Endothelial cell (in vitro differentiated cells): ENCODE measurements at places on chromosomes 7 and 10. TPM values are rescaled to one million over a fixed set of nuclear protein-coding genes. Genes with fewer than 3 reads are reported as not detected.

DNA sequence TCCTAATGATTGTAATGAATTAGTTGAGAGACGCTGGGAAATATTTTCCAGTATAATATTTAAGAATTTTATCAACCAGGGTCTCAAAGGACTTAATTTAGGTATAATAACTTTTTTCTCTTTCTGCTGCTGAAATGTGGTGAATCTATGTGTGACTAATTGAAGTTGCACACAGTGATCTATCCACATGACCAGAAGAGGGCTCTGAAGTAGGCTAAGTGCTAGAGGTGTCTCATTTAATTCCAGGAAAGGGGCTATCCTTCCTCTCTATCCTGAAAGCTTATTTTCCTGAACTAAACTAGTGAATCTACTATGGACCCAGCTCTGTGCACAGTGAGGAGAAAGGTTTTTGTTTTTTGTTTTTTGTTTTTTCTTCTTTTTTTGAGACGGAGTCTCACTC is 294.4 kb upstream of the MYO3A start:
- no peaks in the 10 kb centered on the region for H3K27me3 ChIP-seq
- no peak overlapping the region for H3K27ac ChIP-seq
- DNase-seq = no peak

Gene PRRT4
- total RNA-seq = 10.8 TPM

Gene PDZD7
- 0.54 TPM for total RNA-seq

DNA sequence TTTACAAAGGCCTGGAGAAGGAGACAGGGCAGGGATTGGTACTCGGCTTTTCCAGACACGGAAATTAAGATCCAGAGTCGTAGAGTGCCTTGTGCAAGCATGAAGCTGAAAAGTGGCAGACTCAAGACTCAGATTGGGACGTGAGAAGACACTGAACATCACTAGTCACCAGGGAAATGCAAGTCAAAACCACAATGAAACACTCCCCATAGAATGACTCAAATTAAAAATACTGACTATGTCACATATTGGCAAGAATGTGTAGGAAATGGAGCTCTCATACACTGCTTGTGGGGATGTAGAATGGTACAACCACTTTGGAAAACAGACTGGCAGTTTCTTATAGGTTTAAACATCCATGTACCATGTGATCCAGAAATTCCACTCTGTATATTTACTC is 472.0 kb downstream of the RPS24 start:
- H3K4me1 ChIP-seq = peaks cover 9% of the 10 kb centered on the region
- H3K27me3 ChIP-seq = peaks cover 8% of the 10 kb centered on the region
- no peak for DNase-seq
- no peak overlapping the region for H3K4me3 ChIP-seq
- H3K36me3 ChIP-seq = peaks cover 4% of the 10 kb centered on the region
- no peak overlapping the region for H3K27ac ChIP-seq

DNA sequence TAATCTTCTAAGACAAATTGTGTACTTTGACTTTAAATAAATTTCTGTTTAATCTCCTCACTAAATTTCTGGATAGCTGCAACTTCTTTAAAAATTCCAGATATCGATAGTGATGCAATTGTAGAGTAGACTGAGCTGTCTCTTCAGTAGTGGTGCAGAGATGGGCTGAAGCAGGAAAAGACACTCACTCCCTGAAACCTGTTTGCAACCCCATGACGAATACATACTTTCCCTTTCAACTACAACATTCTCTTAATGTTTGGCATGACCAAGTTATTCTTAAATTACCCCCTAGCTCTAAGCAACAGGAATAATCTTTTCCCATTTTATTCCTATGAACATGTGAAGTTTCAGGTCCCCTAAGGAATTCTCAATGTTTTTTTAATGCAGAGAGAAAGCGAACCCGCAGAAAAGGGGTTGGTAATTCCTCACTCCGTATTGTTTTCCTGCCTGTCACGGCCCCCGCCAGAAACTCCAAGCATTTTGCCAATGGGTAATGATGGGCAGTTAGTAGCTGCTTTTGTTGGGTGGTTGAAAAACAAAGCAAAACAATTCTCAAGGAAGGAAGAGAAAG is 1.3 kb downstream of the THSD7A start:
- no peaks in the 10 kb centered on the region for H3K27me3 ChIP-seq
- peak overlapping the region; percentile 97 for H3K4me3 ChIP-seq
- no peak for DNase-seq
- no peaks in the 10 kb centered on the region for H3K36me3 ChIP-seq
- H3K27ac ChIP-seq = peak overlapping the region; percentile 37

GRCh38 chr7:74026903-74027682 is 880 bp upstream of the ELN start:
- H3K27ac ChIP-seq = no peak overlapping the region
- peaks cover 5% of the 10 kb centered on the region for H3K36me3 ChIP-seq
- DNase-seq = peak; percentile 86
- H3K4me3 ChIP-seq = no peak overlapping the region

- H3K27me3 ChIP-seq = peaks cover 3% of the 10 kb centered on the region
- peak within 1 kb of the TSS; percentile 76 for H3K27ac ChIP-seq
- DNase-seq = peak; percentile 91
- H3K4me3 ChIP-seq = peak within 1 kb of the TSS; percentile 96
- no peaks in the 10 kb centered on the region for H3K36me3 ChIP-seq
- H3K4me1 ChIP-seq = peaks cover 6% of the 10 kb centered on the region
Measured at GRCh38 chr7:90211391-90212148, at the start of gene STEAP2. TSS of gene STEAP2 (plus strand) at chr7:90211740. CDS start at chr7:90225083, 13,343 bp downstream.

DNA sequence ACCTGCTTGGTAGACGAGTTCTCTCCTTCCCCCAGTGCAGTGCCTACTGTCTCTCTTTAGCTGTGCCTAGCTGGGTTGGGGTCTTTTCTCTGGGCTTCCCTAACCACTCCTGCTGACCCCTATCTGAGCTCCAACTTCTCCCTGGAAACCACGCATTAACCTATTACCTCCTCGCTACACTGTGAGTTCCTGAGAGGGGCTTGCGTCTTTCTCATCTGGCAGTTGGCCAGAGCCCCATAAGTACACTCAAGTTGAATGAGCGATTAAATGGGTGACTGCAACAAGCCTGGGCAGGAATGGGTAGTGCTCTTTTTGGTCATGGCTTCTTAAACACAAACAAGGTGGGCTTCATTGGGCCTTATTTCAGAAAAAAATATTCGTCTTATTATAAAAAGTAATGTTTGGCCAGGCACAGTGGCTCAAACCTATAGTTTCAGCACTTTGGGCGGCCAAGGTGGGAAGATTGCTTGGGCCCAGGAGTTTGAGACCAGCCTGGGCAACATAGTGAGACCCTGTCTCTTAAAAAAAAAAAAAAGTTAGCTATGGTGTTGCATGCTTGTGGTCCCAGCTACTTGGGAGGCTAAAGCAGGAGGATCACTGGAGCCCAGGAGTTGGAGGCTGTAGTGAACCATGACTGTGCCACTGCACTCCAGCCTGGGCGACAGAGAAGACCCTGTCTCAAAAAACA is 41.4 kb downstream of the SYPL1 start:
- H3K36me3 ChIP-seq = no peaks in the 10 kb centered on the region
- peaks cover 54% of the 10 kb centered on the region for H3K4me1 ChIP-seq
- peaks cover 5% of the 10 kb centered on the region for H3K27me3 ChIP-seq
- no peak for DNase-seq
- H3K4me3 ChIP-seq = no peak overlapping the region
- H3K27ac ChIP-seq = peak overlapping the region; percentile 95

DNA sequence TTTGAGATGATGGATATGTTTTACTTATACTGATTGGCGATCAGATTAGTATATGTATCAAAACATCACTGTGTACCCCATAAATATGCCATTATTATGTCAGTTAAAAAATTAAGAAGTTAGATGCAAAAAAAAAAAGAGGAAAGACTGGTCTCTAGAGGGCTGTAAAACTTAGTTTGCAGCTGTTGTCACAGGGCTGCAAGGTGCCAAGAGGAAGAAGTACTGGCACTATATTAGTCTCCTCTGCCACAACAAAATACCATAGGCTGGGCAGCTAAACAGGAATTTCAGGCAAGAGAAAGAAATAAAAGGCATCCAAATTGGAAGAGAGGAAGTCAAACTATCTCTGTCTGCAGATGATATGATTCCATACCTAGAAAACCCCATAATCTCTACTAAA is 177.8 kb upstream of the PLPP4 start:
- no peaks in the 10 kb centered on the region for H3K36me3 ChIP-seq
- H3K27ac ChIP-seq = no peak overlapping the region
- H3K4me1 ChIP-seq = no peaks in the 10 kb centered on the region
- H3K4me3 ChIP-seq = no peak overlapping the region
- H3K27me3 ChIP-seq = peaks cover 9% of the 10 kb centered on the region
- no peak for DNase-seq

DNA sequence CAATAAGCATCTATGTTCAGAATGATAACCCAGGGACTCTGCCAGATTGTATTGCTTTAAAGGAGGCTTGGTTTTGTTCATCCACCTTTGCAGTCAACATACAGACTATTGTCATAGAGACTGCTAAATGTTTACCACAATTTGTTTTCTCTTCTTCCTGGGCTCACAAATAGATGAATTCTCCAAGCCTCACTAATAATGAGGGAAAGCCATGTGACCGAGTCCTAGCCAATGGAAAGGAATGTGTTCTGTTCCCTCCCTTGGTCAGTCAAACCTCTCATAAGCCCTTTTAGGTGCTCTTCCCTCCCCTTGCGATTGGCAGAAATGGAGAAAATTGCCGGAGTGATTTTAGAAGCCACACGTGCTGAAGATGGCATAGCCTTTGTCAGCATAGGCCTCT is 136.9 kb downstream of the RTKN2 start:
- no peaks in the 10 kb centered on the region for H3K4me1 ChIP-seq
- H3K4me3 ChIP-seq = no peak overlapping the region
- H3K27me3 ChIP-seq = no peaks in the 10 kb centered on the region
- no peak overlapping the region for H3K27ac ChIP-seq

GRCh38 chr7:98418636-98419315 is 17.9 kb upstream of the BAIAP2L1 start:
- peaks cover 1% of the 10 kb centered on the region for H3K27me3 ChIP-seq
- no peaks in the 10 kb centered on the region for H3K36me3 ChIP-seq
- no peak overlapping the region for H3K4me3 ChIP-seq
- H3K4me1 ChIP-seq = no peaks in the 10 kb centered on the region

Gene NUTM2E
- total RNA-seq = 0.46 TPM

- no peak overlapping the region for H3K27ac ChIP-seq
- no peaks in the 10 kb centered on the region for H3K4me1 ChIP-seq
- no peak for DNase-seq
- no peaks in the 10 kb centered on the region for H3K36me3 ChIP-seq
Measured at GRCh38 chr10:58660575-58661255, 148.0 kb downstream of the BICC1 start.

- DNase-seq = no peak
- H3K4me3 ChIP-seq = no peak overlapping the region
- no peak overlapping the region for H3K27ac ChIP-seq
- H3K36me3 ChIP-seq = no peaks in the 10 kb centered on the region
- H3K27me3 ChIP-seq = no peaks in the 10 kb centered on the region
- no peaks in the 10 kb centered on the region for H3K4me1 ChIP-seq
Measured at GRCh38 chr7:151735851-151736402, 141.0 kb downstream of the PRKAG2 start.

- H3K27me3 ChIP-seq = peaks cover 2% of the 10 kb centered on the region
- peak overlapping the region; percentile 74 for H3K27ac ChIP-seq
- H3K4me3 ChIP-seq = peak overlapping the region; percentile 45
- peaks cover 28% of the 10 kb centered on the region for H3K36me3 ChIP-seq
Measured at GRCh38 chr10:32050177-32050576, 6.0 kb downstream of the KIF5B start.
